ENCODE measurements at places on chromosomes 5 and 9.

GRCh38 chr9:133701981-133702797 is 36.0 kb downstream of the SARDH start:
- DNase-seq: peak; percentile 8

- peak; percentile 51 for DNase-seq
These were observed 357.8 kb downstream of the KDM4C start for GRCh38 chr9:7115606-7116005.

DNA sequence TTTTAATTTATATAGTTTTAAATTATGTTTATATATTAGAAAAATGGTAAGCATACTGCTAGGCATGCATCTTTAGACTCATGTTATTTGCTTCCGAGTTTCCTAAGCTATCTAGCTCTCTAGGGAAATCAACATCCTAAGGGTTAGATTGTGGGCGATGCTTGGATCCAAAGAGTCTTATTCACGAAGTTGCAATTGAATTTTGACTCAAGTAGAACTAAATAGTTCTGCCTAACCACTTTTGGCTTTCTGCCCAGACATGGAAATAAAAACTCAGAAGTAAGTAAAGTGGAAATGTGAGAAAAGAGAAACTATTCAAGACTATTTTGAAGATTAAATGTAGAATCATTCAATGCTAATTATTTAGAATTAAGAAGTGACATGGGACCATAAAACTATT is 440.4 kb downstream of the CDH18 start:
- no peak for DNase-seq

- DNase-seq: no peak
These were observed 4.9 kb upstream of the KIF4B start for GRCh38 chr5:155008669-155009068.

DNA sequence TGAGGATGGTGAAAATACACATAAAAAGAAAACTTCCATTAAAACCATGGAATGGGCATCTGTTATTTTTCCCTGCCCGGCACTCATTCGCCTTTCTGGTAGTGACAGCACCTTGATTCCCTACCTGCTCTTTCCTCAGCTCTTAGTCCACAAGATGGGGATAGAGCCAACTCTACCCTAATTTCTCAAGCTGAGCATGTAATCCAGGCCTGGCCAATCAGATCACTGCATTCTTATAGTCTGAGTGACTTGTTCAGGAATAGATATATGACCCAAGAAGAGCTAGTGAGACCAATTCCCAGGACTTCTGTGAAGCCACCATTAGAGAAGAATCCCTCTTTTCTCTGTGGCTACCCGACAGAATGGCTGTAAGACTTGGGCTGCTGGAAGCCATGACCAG is 58.1 kb downstream of the TSSK1B start:
- no peak for DNase-seq

DNA sequence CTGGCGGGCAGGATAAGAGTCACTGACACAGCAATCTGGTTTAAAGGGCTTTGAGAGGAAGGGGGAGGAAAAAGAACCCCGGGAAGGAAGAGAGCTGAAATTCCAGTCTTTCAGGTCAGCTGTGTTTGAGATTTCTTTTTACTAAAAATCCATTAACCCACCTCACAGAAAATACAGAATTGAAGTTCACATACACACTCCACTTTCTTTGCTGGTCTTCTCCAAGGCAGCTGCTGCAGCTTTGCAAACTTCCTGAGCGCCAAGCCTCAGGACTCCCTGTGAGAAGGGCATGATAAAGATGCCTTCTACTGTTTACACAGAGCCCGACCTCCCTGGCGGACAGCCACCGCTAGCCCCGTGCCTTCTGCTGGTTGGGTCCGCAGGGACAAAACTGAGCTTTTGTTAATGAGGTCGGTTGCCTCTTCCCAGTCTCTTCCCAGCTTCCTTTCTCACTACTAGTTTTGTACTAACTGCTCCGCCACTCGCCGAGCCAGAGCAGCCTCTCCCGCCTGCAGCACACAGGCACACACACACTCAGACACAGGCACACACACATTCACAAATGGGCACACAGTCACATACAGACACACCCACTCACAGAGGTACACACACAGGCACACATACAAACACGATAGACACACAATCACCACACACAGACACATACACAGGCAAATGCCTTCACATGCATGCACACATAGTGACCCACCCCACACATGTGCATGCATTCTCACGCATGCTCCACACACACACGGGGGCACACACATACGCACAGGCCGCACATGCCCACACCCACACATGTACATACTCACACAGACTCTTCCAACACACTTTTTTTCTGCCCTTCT is at the start of gene FREM1:
Gene FREM1, minus strand, starts transcription at position 468 of the 845 bp plus-strand sequence. CDS start 41,451 bp downstream, outside the sequence.
- DNase-seq: peak; percentile 63

DNA sequence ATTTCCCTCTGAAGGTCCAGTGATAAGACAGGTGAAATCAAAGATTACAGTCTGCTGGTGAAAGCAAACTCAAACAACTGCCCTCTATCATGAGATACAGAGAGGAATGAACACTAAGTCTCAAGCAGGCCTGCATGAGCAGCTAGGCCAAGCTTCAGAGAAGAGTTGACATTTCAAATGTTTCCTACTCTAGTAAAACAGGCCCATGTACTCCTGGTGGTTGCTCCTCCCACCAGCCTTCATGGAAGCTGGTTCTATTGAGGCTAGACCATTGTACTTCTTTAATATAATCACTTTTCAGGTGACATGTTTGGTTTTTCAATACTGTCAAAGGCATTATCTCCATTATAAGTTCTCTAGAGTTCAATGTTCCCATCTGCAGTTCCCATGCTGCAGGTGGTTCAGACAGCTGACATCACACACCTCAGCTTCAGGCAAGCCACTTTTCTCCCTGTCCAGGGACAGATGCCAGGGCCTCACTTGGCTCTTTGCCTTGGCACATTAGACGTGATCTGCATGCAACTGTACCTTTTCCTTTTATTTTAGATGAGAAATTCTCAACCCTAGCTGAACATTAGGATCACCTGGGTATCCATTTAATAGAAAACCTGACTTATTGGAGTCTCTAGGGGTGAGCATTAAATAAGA is 89.8 kb downstream of the PIK3R1 start:
- no peak for DNase-seq

DNA sequence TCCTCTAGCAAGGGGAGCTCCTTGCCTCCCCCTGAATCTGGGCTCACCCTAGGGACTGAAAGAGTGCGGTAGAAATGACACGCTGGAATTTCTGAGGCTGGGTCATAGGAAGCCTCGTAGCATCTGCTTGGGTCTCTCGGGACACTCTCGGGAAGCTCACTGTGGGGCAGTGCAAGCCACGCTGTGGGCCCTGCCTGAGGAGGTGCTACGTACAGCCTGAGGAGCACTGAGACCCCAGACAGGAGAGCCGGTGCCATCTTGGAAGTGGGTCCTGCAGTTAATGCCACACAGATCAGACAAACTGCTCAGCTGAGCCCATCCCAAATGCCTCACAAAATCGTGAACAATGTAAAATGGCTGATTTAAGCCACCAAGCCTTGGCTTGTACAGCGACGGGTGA is 1.8 kb downstream of the MRPL36 start:
- DNase-seq: no peak

DNA sequence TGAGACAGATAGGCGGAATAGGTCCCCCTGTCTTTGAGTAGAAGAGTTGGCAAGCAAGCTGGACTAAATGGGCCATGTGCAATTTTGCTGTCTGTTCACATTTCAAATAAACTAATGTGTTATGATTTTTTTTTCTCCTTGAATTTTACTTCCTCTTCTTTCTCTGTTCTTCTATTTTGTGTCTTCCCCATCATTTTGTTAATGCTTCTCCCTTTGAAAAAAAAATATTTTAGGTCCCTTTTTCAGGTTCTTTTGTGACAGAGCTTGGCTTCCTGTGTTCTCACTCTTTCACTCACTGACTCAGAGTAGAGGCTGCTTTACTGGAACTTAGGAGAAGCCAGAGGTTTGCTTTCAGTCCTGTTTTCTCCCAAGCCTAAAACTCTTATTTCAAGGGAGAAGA is 48.1 kb downstream of the PTCD2 start:
- no peak for DNase-seq

DNA sequence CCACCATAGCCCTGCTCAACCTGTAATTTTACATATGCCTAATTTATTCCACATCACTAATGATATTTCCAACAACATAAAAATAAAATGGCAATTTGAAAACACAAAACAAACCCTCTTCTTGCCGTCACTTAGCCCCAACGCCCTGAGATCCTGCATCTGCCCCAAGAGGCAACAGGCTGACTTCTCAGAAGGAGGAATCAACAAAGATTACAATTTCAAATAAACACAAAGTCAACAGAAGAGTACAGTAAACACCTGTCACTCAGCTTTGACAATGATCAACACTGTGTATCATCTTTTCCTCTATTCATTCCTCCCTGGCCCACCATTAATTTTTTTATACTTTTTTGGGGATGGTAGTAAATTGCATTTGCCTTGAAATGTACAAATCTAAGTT is 19.8 kb downstream of the EPB41L4B start:
- DNase-seq: no peak

DNA sequence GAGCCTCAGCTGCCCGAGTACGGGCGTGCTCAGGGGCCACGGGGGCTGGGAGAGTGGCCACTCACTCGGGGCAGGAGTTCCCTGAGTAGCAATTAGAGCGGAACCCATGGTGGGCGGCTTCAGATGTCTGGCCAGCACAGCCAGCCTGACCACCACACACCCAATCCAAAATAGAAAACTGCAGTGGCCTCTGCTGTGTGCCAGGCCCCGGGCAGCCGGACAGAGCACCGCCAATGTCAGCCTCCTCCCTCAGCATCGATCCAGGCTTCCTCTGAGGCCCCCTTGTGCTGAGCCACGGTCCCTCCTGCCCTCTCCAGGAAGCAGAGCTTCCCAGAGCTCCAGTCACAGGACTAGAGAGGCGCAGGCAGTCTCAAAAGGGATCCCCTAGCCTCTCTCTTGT is 2.7 kb downstream of the ADAMTS2 start:
- DNase-seq: no peak
